ENCODE measurements at places on chromosomes 13 and 19.

GRCh38 chr19:4058693-4059452, 7.8 kb downstream of the ZBTB7A start:
- H3K27me3 ChIP-seq, result no peaks in the 10 kb centered on the region
- peaks cover 43% of the 10 kb centered on the region for H3K4me1 ChIP-seq
- no peak for DNase-seq
- H3K36me3 ChIP-seq, result peaks cover under 1% of the 10 kb centered on the region

DNA sequence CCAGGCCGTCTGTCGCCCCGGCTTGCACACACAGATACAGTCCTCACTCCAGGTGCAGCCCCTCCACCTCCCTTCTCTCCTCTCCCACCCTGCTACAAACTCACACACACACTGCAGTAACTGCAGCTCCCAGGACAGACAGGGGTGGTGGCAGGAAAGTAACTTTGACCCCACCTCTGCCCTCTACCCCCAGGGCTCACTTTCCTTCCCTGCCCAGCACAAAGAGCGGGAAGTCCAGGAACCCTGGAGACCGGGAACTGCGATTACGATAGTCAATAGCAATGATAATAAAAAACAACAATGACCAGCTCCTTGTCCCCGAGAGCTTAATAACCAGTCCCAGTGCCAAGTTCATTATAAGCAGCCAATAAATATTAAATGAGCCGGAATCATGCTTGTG, at the start of gene CEACAM20:
Gene CEACAM20, minus strand, starts transcription at position 140 of the 400 bp plus-strand sequence. CDS start 166 bp downstream, outside the sequence.
- DNase-seq, result no peak
- peaks cover 2% of the 10 kb centered on the region for H3K27me3 ChIP-seq
- H3K4me1 ChIP-seq, result no peaks in the 10 kb centered on the region
- no peaks in the 10 kb centered on the region for H3K36me3 ChIP-seq
- H3K27ac ChIP-seq, result no peak within 1 kb of the TSS

DNA sequence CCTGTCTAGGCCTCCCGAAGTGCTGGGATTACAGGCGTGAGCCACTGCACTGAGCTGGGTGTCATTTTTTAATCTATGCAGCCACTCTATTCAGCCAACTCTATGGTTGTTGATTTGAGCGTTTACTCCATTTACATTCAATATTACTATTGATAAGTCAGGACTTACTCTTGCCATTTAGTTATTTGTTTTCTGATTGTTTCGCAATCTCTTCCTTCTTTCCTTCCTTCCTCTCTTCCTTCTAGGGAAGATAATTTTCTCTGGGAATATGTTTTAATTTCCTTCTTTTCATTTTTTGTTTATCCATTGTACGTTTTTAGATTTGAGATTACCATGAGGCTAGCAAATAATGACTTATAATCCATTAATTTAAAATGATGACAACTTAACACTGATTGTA, 2056.0 kb downstream of the OLFM4 start:
- H3K4me3 ChIP-seq, result no peak overlapping the region
- no peaks in the 10 kb centered on the region for H3K27me3 ChIP-seq

GRCh38 chr13:41177616-41178015, 16.8 kb downstream of the KBTBD7 start:
- no peaks in the 10 kb centered on the region for H3K27me3 ChIP-seq
- no peaks in the 10 kb centered on the region for H3K4me1 ChIP-seq
- H3K36me3 ChIP-seq, result no peaks in the 10 kb centered on the region
- H3K27ac ChIP-seq, result no peak overlapping the region
- H3K4me3 ChIP-seq, result no peak overlapping the region

DNA sequence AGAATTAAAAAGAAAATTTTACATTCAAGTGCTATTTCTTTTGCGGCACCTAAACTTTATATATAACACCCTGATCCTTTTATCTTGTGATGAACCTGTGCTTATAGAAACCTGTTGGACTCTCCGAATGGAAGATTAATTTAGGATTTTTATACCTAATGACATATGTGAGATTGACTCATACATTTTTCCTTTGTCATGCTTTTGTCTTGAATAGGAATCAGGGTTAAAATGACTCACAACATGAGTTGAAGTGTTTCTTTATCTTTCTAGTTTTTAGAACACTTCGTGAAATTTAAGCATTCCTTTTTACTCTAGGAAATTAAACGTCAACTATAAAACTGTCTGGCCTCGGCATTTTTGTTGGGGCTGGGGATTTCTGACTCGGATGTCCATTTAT, 378.9 kb downstream of the PCDH20 start:
- no peak overlapping the region for H3K27ac ChIP-seq
- H3K4me3 ChIP-seq, result no peak overlapping the region
- no peaks in the 10 kb centered on the region for H3K36me3 ChIP-seq
- no peaks in the 10 kb centered on the region for H3K27me3 ChIP-seq
- H3K4me1 ChIP-seq, result no peaks in the 10 kb centered on the region

DNA sequence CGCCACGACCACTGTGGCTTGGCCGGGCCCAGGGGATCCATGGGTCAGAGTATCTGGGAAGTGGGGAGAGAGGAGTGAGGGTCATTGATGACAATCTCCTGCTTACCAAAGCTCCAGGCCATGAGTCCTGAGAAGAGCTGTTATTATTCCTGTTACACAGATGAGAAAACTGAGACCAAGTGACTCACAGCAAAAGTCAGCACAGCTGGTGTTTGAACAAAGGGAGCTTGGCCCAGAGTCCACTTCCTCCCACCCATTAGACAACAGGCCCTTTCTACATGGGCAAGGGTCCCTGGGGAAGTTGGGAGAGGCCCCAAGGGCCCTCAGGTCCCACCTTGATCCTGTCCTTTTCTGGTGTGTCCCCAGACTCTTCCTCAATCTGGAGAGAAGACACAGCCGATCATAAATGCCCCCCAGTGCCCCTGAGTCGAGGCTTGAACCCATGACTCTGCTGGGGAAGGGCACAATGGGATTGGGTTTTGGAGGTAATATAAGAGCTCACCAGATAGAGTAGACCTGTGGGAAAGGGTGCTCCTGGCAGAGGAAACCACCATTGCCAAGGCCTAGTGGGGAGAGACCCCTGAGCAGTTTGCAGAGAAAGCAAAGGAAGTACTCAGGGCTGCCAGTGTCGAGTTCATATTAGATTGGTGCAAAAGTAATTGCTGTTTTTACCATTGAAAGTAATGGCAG, 6.8 kb downstream of the FUT6 start:
- H3K4me1 ChIP-seq, result peaks cover 13% of the 10 kb centered on the region
- H3K27ac ChIP-seq, result no peak overlapping the region
- DNase-seq, result no peak
- H3K4me3 ChIP-seq, result no peak overlapping the region
- no peaks in the 10 kb centered on the region for H3K36me3 ChIP-seq

DNA sequence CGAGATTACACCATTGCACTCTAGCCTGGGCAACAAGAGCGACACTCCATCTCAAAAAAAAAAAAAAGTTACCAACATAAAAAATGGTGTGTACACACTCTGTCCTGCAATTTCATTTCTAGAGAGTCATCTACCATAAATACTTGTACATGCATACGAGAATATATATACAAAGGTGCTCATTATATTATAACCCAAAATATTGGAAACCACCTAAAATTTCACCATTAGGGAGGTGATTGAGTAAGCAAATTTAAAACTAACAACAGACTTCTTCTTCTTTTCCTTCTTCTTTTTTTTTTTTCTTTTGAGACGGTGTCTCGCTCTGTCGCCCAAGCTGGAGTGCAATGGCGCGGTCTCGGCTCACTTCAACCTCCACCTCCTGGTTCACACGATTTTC, 7.4 kb upstream of the C5AR1 start:
- H3K27ac ChIP-seq, result no peak overlapping the region
- H3K36me3 ChIP-seq, result no peaks in the 10 kb centered on the region
- no peaks in the 10 kb centered on the region for H3K4me1 ChIP-seq
- DNase-seq, result no peak
- no peaks in the 10 kb centered on the region for H3K27me3 ChIP-seq

GRCh38 chr13:41859565-41859964, 101.3 kb downstream of the VWA8 start:
- no peaks in the 10 kb centered on the region for H3K27me3 ChIP-seq
- H3K4me3 ChIP-seq, result no peak overlapping the region
- H3K4me1 ChIP-seq, result no peaks in the 10 kb centered on the region
- H3K36me3 ChIP-seq, result no peaks in the 10 kb centered on the region
- H3K27ac ChIP-seq, result no peak overlapping the region

- no peak for DNase-seq
- H3K4me3 ChIP-seq, result no peak overlapping the region
- peaks cover 4% of the 10 kb centered on the region for H3K36me3 ChIP-seq
These were observed 1.7 kb downstream of the ZNF160 start for GRCh38 chr19:53101518-53101917.

- peaks cover 28% of the 10 kb centered on the region for H3K36me3 ChIP-seq
- H3K27me3 ChIP-seq, result no peaks in the 10 kb centered on the region
- peak within 1 kb of the TSS; percentile 24 for H3K27ac ChIP-seq
- no peak within 1 kb of the TSS for H3K4me3 ChIP-seq
- peak; percentile 26 for DNase-seq
- no peaks in the 10 kb centered on the region for H3K4me1 ChIP-seq
These were observed at the start of gene KCNRG for GRCh38 chr13:50015258-50015657. KCNRG (plus strand) TSS chr13:50015444; CDS start chr13:50015494, 50 bp downstream.

DNA sequence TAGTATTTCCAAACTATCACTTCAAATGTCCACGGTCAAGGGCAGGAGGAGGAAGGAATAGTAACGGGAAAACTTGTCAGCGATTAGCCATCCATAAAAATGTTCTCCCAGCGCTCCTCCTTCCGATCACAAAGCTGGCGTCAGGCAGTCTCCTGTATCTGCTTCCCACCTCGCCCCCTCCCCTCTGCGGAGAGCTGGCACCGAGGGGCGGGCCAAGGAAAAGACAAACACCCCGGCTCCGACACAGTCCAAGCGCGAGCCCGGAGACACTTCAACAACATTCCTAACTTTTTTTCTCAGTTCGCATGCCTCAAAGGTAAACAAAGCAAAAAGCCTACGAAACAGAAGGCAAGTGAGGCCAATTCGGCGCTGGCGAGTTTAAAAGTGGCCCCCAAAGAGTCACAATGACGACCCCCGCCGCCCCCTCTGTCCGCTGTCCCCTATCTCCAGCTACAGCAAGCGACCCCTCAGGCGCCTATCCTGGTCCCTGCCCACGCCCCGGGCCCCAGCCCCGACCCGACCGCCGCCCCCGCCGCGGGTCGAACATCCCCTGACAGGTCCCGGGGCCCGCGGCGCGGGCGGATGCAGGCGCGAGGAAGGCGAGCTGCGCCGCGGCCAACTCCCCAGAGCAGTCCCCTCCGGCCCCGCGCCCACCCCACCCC, 736 bp downstream of the SMAD9 start:
- peak overlapping the region; percentile 19 for H3K27ac ChIP-seq
- peak overlapping the region; percentile 77 for H3K4me3 ChIP-seq
- DNase-seq, result peak; percentile 18
- no peaks in the 10 kb centered on the region for H3K27me3 ChIP-seq
- H3K36me3 ChIP-seq, result no peaks in the 10 kb centered on the region

DNA sequence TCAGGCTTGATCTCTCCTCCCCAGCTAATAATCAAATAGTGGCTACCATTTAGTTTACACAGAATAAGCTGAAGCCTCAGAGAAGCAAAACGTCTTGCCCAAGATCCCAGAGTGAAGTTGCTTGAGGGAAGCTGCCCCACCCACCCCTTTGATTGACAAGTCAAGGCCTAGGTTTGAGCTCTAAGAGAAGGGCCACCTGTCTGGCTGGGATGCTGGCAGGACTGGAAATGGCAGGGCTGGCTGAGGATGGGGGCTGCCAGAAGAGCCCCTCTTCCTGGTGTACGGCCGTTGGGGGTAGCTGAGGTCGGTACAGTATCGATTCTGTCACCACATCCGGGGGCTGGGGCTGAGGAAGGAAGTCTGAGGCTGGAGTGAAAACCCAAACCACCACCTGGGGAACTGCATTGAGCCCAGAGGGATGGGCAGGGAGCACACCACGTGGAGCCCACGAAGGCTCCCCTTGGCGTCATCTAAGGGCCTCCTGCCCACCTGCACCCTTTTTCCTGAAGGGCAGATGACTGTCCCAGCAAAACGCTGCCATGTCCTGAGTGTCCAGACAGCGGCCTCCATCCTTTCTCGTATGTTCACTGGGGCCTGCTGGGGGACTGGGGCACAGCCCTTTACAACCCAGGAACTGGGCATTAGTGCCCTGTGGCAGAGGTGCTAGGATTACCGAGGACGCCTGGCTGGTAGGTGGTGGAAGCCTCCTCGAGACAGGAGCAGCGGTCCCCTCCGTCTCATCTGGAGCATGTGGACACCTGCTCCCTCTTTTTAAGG, 1.4 kb upstream of the PRKD2 start:
- no peak overlapping the region for H3K4me3 ChIP-seq
- no peaks in the 10 kb centered on the region for H3K27me3 ChIP-seq
- no peak for DNase-seq
- no peak overlapping the region for H3K27ac ChIP-seq

DNA sequence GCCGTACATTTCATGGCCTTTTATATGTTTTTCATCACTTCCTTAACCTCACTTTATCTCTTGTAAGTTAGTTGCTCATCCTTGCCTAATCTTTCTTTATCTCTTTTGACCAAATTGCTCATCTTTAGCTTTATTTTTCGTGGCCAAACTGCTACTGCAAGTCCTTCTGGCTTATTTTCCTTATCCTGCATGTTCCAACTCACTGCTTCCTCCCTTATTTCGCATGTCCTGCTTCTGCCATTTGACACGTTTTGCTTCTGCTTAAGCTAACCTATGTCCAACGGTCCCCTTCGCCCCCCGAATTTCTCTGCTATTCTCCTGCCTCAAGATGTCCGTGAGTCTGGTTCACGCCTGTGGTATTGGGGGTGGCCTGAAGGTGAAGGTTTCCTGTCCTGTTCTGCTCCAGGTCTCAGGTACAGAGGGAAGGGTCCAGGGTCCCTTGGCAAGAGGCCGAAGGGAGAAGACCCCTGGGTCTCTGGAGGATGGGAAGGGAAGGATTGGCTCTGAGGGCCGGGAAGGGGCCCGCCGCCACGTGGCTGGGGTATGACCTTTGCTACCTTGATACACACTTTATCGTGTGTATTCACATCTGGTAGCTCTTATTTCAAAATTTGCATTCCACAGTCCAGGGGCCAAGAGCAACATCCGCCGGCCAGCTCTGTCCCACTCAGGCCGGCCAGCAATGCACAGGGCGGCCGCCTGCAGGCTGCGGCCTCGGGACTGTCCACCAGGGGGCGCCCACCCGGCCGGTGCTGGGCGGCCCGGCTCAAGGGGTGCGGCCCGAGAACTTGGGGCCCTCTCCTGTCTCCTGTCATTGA, 2.9 kb upstream of the C19orf85 start:
- H3K36me3 ChIP-seq, result no peaks in the 10 kb centered on the region
- no peak for DNase-seq
- peaks cover 2% of the 10 kb centered on the region for H3K27me3 ChIP-seq
- no peak overlapping the region for H3K27ac ChIP-seq
- no peak overlapping the region for H3K4me3 ChIP-seq
- H3K4me1 ChIP-seq, result peaks cover 3% of the 10 kb centered on the region

DNA sequence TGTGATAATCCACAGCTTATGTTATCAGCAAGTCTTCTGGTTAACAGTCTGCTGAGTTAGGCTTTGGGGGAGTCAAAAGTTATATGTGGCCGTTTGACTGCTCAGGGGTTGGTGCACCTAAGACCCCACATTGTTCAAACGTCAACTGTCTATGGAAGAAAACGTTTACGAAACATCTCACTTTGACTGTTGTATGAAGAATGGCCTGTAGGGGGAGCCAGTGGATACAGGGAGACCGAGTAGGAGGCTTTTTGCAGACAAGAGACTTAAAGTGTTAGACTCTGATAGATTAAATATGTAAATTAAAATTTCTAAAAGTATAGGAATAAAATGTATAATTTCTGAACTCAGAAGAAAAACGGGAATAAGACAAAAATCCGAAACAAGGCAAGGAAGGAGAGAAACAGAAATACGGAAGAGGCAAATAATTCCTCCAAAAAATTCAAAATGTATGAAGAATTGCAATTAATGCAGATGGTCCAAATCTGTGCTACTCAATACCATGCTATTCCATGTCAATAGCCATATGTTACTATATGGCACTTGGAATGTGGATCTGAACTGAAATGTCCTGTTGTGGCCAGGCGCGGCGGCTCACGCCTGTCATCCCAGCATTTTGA, 37.8 kb downstream of the TNFSF14 start:
- no peak overlapping the region for H3K27ac ChIP-seq
- H3K27me3 ChIP-seq, result no peaks in the 10 kb centered on the region
- no peaks in the 10 kb centered on the region for H3K36me3 ChIP-seq
- H3K4me1 ChIP-seq, result no peaks in the 10 kb centered on the region
- peak; percentile 39 for DNase-seq

Measured in astrocyte (in vitro differentiated cells and primary cell).